Endothelial cell of umbilical vein (primary cell): ENCODE measurements at places on chromosomes 11 and 22. TPM values are rescaled to one million over a fixed set of nuclear protein-coding genes. Genes with fewer than 3 reads are reported as not detected.

The SLC29A2 gene
- 4.8 and 5.2 TPM in 2 replicates for total RNA-seq

The C22orf15 gene
- total RNA-seq, result not detected in 2 replicates

The PDE2A gene
- total RNA-seq, result 14.3 and 14.8 TPM in 2 replicates

The PSMC3 gene
- total RNA-seq, result 202 and 203 TPM in 2 replicates

The JHY gene
- total RNA-seq, result 3.9 and 4.6 TPM in 2 replicates

The POU2AF1 gene
- not detected in 2 replicates for total RNA-seq

The LRRC74B gene
- not detected in 2 replicates for total RNA-seq

The IGF2 gene
- total RNA-seq, result 21.0 and 34.1 TPM in 2 replicates

The C11orf87 gene
- total RNA-seq, result not detected in 2 replicates

The CDHR5 gene
- not detected in 2 replicates for total RNA-seq

The OR5B17 gene
- not detected in 2 replicates for total RNA-seq

The MUC6 gene
- not detected in 2 replicates for total RNA-seq

The UBQLN3 gene
- not detected in 2 replicates for total RNA-seq

The MS4A10 gene
- total RNA-seq, result not detected in 2 replicates

The OR10D3 gene
- not detected in 2 replicates for total RNA-seq

The SCT gene
- total RNA-seq, result not detected in 2 replicates

The LRRC10B gene
- total RNA-seq, result not detected in 2 replicates

The CDC42EP1 gene
- 141 and 146 TPM in 2 replicates for total RNA-seq

The GLB1L3 gene
- not detected in 2 replicates for total RNA-seq

The FOLH1 gene
- 0.53 and 1.4 TPM in 2 replicates for total RNA-seq

The KLHL35 gene
- total RNA-seq, result 0.97 and 1.2 TPM in 2 replicates

The KRTAP5-10 gene
- not detected in 2 replicates for total RNA-seq
